ENCODE measurements at places on chromosomes 6 and 20.

GRCh38 chr20:63956664-63957003 is 418 bp upstream of the UCKL1 start:
- DNase-seq = no peak

- no peak for DNase-seq
Observed at GRCh38 chr6:67956352-67956751, 678.7 kb upstream of the ADGRB3 start.

DNA sequence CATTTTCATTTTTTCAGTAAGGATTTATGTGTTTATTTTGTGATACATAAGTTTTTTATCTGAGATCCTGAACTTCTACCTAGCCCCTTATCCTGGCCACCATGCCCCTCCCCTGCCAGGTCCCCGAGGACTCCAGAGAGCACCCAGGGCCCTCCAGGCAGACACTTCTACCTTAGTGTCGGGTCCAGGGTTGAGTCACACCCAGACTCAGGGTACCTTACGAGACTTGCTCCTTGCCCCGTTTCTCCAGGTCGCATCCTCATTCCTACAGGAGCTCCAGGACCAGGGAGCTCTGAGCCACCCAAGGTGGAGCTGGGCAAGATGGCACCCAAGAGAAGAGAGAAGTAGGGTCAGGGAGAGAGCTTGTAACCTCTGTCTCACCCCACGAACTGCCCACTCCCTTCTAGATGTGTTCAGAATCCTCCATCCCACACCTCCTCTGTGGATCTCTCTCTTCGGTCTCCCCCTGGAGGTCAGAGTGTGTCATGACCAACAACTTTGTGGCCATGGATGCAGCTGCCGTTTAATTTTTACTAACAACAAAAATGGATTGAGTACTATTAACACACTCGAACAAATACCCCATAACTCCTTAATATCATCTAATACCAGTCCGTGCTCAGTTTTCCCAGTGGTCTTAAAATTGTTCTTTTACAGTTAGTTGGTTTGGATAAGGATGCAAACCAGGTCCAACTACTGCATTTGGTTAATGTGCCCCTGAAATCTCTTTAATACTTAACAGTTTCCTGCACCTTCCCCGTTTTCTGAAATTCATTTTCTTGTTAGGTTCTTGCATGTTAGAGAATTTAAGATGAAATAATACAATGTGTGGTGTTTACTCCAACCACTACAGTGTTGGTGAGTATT is 130.6 kb upstream of the INSM1 start:
- peak; percentile 79 for DNase-seq

- DNase-seq = no peak
Observed at GRCh38 chr6:69162811-69163210, 527.7 kb downstream of the ADGRB3 start.

DNA sequence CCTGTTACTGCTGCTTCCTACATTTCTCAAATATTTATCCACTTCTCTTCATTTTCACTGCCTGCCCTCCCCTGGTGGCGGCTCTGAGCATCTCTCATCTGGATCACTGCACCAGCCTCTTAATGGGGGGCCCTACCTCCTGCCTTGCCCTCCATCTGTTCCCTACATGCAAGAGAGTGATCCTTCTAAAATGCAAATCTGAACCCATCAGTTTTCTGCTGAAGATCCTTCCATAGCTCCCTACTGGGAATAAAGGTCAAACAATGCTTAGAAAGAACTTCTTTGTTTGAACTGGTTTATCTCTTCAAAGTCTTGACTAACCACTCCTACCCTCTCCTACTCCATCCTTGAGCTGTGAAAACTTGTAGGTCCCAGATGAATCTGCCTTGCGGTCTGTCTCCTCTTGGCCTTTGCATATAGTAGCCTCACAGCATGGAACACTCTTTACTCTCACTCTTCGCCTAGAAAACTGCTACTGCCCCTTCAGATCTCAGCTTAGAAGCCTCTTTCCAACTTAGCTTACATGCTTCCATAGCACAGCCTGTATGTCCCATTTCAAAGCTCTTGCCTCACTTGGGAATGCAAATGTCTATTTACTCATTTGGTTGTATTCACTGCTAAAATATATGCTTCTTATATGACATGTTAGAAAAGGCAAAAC is 119.3 kb downstream of the QRSL1 start:
- DNase-seq = no peak

GRCh38 chr6:83151114-83151513 is 42.0 kb downstream of the PGM3 start:
- DNase-seq = no peak

- no peak for DNase-seq
Observed at GRCh38 chr20:41005361-41005729, 23.3 kb upstream of the TOP1 start.

GRCh38 chr20:49594143-49594930 is 26.4 kb upstream of the PTGIS start:
- no peak for DNase-seq

DNA sequence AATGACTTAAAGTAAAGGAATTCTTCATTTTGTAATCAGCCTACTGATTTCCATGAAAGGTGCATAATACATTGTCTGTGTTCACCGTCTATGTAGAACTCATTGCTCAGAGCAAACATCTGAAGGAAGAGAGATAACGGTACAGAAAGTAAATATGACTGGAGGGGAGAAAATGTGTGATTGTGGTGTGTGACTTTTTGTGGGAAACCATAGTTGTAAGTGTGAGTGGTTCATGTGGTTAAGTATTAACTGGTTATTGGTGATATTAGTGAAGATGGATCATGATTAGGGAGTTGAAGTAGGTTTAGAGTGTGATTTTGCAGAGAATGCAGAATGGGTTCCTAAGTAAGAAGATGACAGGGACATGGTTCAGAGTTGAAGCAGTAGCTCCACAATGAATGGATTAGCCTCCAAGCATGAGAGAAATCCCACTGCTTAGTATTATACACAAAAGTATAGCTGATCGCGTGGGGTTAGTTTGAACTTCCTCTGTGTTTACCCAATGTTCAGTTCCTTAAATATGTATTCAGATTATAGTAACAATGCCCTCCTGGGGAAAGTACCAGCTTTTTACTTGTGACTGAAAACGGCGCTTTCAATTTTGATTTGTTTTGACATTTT is 368.9 kb downstream of the UTRN start:
- no peak for DNase-seq

- no peak for DNase-seq
Observed at GRCh38 chr20:21182832-21183563, 57.1 kb downstream of the KIZ start.

GRCh38 chr6:158431560-158431959 is 119.3 kb downstream of the TULP4 start:
- no peak for DNase-seq

DNA sequence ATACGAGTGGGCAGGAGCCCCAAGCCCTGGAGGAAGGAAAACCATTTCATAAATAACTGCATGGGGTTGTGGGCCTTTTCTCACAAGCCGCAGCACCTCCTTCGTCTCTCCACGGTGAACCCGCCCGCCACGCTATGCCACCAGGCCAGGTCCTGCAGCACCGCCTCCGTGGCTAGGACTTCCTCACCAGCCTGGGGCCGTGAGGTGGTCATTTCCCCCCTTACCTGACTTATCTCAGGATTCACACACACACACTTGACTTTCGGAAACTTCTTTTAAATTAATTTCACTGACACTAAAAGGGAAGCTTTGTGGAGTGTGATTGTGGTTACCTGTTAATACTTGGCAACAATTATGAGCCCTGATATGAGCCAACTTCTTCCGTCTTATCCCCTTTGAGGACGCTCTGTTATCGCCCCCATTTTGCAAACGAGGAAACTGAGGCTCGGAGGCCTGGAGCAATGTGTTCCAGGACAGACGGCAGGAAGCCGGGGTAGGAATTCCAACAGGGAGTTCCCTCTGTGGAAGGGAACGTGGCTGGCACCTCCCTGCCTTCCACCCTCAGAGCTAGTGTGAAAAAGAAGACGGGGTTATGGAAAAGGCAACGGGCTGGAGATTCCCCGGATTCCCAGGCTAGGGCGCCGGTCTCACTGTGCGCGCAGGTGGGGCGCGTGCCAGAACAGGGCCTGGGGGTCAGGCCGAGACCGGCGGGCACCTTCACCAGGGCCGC is 817 bp upstream of the SLCO4A1 start:
- DNase-seq = no peak

- DNase-seq = peak; percentile 50
Observed at GRCh38 chr6:41424370-41425058, 89.1 kb downstream of the NCR2 start.

- no peak for DNase-seq
Observed at GRCh38 chr6:105747823-105748405, 338.2 kb upstream of the PRDM1 start.

- DNase-seq = no peak
Observed at GRCh38 chr20:58652606-58653294, 1.7 kb downstream of the STX16 start.

GRCh38 chr6:46367354-46368168 is 123.7 kb downstream of the RCAN2 start:
- DNase-seq = no peak

DNA sequence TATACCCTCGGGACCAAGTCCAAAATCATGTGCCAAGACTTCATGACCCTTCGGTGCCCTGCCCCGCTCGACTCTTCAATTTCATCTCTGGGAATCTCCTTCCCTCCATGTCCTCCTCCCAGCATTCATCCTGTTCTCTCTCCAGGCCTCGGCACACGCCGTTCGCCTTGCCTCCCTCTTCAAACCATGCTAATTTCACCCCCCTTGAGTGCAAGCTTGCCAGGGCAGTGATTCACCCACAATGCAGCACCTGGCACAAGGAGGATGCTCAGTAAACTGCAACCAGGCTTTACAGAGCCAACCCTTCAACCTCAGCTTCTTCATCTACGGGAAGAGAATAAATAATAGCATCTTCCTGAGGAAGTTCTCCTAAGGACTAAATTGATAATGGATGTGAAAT is 4.1 kb downstream of the KCNS1 start:
- no peak for DNase-seq

DNA sequence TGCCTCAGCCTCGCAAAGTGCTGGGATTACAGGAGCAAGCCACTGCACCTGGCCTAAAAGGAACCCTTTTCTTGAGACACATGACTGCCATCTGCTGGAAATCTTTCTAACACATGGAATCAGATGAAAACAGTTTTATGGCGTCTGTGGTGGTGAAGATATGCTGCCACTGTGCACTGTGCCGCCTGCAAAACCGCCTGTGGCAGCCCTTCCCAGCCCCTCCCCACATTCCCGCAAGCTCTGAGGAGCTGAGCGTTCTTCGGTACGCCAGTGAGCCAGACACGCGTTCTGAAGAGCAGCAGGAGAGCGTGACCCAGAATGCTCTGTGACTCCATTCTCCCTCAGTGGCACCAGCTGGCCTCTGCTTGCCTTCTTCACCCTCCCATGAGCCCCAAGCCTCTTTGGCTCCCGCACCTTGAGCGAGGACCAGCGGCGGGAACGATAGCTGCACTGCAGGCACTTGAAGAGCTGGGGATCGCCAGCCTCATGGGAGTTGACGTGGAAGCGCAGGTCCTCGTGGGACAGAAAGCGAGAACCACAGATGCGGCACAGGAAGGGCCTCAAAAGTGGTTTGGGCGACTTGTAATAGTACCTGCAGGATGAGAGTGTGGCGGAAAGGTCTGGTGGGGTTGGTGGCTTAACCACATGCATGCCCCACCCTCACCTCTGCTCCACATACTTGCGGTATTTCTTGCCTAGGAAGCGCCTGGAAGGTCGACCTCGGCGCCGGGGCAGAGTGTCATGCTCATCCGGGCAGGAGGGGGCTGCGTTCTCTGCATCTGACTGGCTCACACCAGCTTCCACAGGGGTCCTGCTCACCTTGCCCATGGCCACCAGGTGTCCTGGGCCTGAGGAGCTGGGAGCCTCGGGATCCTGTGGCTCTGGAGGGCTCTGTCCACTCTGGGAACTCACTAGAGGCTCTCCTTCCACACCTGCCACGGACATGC is 8.7 kb downstream of the ZNF335 start:
- peak; percentile 51 for DNase-seq

GRCh38 chr20:34689486-34689885 is 12.6 kb upstream of the PIGU start:
- DNase-seq = no peak

Data from NCI-H1092 (cell line).